ENCODE measurements at places on chromosomes 12 and 14.

DNA sequence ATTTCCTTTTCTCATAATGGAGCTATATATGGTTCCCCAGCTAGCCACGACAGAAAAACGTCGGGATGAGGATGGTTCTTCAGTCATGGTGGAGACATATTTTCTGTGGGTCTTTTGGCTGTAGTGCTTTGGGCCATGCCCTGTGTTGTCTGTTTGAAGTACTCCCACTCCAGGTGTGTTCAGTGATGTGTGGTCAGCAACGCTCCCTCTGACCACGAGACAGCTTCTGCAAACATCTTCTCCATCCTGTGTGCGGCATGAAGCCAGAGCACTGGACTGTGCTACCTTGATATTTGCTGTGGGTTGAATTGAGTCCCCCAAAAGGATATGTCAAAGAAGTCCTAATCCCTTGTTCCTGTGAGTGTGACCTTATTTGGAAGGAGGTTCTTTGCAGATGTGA, 931.2 kb downstream of the NRXN3 start:
- no peak for DNase-seq

- DNase-seq: no peak
These were observed 81.7 kb downstream of the PRKAB1 start for GRCh38 chr12:119749666-119750065.

DNA sequence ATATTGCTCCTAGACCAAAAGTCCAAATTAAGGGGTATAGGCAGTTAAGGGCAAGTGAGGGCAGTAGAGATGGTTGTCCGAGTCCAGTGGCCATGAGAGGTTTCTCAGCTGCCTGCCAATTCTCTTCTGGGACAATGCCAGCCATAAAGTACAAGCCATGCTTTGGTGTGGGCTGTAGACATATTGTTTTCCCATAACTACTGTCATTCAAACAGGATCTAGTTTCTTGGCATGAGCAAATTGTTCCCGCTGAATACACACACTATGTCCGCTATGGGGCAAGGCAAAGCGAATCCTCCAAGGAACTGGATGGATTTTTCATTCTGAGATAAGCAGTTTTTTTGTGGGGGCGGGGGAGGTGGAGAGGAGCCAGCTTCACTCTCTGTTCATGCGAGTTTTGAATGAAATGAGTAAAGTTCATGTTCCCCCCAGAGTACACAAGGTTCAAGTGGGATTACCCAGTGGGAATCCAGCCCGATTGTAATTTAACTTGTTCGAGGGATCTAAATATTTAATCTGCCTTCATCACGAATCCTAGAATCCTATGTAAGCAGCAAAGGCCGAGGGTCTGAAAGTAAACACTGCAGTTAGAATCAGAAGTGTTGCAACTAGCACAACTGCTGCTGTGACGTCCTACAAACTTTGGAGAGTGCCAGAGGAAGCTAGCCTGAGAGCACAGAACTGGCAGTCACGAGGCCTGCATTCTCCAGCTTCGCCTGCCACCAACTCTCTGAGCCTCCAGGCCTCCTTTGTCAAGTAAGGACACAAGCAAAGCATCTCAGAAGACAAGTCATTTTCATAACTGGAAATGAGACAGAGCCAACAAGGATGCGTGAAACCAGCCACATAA, 137.0 kb downstream of the CRADD start:
- DNase-seq: no peak

DNA sequence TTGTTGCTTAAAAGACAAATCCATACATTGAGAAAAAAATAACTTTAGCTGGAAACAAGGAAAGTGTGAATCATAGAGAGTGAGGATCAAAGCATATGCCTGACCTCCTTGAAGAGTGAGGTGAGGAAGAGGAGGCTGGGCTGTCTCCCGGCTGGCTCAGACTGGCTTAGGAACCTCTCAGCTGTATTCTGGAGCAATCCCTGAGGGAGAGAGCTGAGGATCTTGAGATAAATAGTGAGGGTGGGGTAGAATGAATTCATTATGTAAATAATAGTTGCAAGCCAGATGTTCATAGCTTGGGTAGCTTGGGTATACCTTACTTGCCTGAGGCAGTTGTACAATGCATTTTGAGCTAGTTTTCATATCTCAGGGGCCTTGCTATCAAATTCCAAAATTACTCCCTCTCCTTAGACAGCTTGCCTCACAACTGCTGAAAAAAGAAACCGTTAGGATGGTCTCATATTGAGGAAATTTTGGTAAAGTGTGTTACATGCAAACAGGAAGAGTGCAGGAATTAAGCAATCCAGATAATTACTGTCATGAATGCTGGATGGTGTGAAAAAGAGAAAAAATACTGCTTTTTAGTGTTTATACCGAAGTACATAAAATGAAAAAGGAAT, 30.5 kb upstream of the SLC15A5 start:
- DNase-seq: no peak

DNA sequence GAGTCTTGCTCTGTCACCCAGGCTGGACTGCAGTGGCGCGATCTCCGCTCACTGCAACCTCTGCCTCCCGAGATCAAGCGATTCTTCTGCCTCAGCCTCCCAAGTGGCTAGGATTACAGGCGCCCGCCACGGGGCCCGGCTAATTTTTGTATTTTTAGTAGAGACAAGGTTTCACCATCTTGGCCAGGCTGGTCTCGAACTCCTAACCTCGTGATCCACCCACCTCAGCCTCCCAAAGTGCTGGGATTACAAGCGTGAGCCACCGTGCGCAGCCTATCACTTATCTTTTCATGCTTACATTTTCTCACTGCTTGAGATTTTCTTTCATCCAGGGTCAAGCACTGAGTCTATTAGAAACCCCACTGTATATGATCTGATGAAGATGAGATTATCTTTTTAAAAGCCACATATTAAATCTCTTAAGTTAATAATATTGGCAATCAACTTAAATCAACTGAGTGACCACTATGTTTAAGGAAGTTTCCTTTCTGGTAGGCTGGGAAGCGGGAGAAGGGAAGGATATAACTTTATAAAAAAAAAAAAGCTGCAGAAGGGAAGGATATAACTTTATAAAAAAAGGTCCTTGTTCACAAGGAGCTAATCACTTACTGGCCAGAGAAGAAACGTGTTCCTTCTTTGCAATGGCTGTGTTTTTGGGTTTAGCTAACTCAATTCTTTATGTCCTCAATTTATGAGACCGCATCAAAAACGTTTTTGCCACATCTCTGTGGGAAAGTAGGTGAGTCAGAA, 1.3 kb upstream of the MDM2 start:
- no peak for DNase-seq

GRCh38 chr12:94707892-94708291, 57.5 kb upstream of the TMCC3 start:
- no peak for DNase-seq

GRCh38 chr12:82583756-82584155, 103.0 kb upstream of the TMTC2 start:
- DNase-seq: no peak

- no peak for DNase-seq
These were observed 58.2 kb downstream of the SETD3 start for GRCh38 chr14:99422228-99423010.

- DNase-seq: no peak
These were observed 75.7 kb upstream of the PPP4R3A start for GRCh38 chr14:91585856-91586255.

- DNase-seq: no peak
These were observed 159.7 kb downstream of the ANKS1B start for GRCh38 chr12:99824900-99825542.

GRCh38 chr12:107275530-107275929, 182.2 kb upstream of the CRY1 start:
- DNase-seq: no peak

DNA sequence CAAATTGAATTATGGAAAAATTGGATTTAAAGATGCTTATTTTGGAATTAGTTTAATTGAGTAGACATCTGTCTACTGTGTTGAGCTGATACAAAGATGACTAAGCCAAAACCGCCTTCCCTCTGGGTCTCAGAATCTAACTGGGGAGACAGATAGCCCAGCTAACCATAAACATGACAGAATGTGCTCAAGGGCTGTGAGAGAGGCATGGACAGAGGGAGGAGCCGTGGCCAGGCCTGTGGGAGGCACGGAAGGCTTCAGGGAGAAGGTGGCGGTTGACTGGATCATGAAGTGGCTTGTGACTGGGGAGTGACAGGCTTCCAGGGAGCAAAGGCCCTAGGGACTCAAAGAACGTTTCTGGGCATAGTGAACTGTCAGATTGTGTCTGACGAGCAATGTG, 74.6 kb downstream of the DACT1 start:
- DNase-seq: no peak

GRCh38 chr14:93036652-93037345, 78.9 kb downstream of the ITPK1 start:
- DNase-seq: no peak

DNA sequence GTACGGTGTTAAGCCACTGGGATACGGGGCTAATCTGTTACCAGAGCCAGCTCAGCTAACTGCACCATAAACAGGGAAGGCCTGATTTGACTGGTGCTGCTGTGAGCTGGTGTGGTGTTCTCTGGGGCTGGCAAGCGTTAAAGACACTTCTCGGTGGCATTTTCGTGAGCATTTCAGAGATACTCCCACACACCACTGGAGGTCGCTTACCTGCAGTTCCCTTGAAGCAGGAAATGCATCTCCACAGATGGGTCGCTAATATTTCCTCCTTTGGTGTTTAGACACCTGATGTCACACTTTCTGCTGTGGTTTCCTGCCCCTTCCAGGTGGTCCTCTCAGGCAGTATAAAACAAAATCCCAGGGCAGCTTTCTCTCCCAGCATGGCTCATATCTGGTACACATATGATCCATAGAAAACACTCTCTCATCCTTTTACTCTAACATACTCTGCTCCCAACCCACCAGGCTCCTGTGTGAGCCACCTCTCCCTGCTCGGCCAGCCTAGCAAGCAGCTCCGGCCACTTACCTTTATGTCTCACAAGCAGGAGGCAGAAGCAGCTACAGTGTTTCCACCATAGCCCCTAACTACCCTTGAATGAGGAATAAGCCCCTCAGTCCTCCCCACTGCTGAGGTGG, 129.9 kb upstream of the GRIN2B start:
- DNase-seq: no peak

DNA sequence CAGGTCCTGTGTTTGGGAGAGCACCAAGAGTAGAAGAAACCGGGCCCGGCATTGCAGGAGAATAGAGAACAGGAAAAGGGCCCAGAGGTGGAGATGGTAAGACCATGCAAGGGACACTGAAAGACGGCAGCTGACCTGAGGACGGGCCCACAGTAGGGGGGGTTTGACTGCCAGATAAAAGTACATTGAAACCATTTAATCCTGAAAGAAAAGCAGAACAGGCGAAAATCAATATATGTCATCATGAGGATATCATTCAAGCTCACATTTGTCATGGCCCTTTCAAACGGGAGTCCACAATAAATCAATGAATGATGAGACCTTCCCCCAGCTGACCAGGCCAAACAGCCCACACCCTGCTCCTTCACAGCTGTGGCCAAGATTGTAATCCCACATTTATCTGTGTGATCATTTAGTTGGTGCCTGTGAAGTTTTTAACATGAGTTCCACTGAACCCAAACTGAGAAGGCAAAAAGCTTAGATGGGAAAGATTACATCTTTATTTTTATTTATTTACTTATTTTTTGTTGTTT, 39.5 kb downstream of the E2F7 start:
- no peak for DNase-seq

DNA sequence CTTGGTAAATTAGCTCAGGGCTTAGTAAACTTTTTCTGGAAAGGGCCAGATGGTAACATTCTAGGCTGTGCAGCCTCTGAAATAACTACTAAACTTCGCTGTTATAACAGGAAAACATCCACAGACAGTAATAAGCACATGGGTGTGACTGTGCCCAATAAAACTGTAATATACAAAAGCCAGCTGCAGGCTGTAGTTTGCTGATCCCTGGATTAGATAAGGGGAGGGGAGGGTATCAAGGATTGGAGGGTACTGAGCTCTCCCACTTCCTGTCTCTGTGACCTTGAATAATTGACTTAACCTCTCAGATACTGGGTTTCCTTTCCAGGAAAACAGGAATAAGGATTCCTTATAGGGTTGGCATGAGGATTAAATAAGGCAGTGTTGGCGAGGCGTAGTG, 81.2 kb downstream of the CCDC60 start:
- no peak for DNase-seq

DNA sequence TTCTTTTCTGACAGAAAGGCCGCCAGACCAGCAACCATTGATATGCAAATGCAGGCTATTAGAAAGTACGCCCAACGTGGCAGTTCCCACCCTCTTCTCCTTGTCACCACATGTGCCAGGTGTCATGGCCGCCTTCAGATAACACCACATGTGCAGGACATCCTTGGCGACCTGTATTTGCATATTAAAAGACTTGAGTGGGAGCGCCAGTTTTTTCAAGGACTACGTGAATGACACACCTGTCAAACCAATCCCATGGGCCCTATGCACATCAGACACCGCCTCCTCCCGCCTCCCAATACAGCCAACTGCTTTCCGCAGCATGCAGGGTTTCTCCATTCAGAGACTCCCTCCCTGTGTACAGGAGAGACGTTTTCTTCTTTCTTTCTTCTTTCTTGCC, 318.6 kb upstream of the FAR2 start:
- no peak for DNase-seq

- peak; percentile 29 for DNase-seq
These were observed at the start of gene FAR2 for GRCh38 chr12:29148911-29149690. Gene FAR2 (plus strand): TSS chr12:29149278. CDS start chr12:29270450, 121,172 bp downstream.

DNA sequence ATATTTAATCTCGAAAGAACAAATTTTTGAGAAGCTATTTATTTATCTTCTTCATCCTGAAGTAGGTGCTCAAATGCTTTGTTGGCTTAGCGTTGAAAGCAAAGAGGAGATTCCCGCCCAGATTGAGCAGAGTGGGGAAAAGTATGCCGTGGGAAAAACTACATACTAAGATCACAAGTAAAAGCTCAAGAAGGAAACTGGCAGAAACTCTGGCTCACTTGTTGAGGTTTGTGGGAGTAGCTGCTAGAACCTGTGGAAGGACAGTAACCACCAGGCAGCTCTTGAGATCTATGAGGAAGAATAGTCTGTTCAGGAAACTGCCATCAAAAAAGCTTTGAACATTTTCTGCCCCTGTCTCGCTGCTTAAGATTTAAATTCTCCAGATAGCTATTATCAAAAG, 3.9 kb downstream of the MYRFL start:
- no peak for DNase-seq

- no peak for DNase-seq
These were observed 268.0 kb upstream of the TMEM132C start for GRCh38 chr12:127998988-127999387.

DNA sequence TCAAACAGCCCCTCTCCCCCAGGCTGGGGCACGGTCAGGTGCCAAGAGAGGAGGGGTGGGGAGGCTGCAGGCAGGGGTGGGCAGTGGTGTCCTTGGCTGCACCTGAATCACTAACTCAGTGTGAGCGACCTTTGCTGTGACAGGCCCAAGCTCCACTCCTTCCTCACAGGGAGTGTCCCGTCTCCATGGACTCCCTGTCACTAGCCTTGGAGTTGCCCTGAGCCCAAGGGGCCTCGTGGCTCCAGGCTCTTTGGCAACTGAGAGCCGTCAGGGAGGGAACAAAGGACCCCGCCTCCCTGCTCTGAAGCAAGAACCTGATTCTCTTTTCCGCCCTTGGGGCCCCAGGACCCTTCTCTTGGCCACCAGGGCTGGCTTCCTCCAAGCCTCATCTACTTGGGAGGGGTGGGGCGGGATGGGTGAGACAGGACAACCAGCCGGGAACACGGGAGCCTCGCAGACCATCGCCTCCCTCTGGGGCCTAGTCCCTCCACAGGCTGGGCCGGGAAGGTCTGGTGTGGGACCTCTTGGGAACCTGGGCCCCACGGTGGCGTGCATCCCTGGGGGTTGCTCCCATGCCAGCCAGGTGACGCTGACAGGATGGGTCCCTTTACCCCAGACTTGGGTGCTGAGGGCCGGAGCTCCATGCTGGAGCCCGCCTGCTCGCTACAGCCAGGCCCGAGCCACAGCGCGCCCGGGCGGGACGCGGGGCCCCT, 935 bp upstream of the ADSS1 start:
- DNase-seq: no peak

GRCh38 chr12:128976120-128976738, 123.0 kb downstream of the GLT1D1 start:
- DNase-seq: peak; percentile 30

GRCh38 chr12:99042226-99042625, 397.1 kb downstream of the APAF1 start:
- no peak for DNase-seq

All from stimulated activated CD4-positive, alpha-beta T cell treated with anti-CD3 and anti-CD28 coated beads, Interleukin-2, amount 100 ng/mL, for 48 hours (primary cell).